Stimulated activated CD8-positive, alpha-beta memory T cell treated with anti-CD3 and anti-CD28 coated beads, Interleukin-15, amount 100 ng/mL, for 4 hours (primary cell): ENCODE measurements at places on chromosomes 13 and 19.

- no peak for DNase-seq
These were observed 6.7 kb downstream of the LNX2 start for GRCh38 chr13:27613628-27614027.

GRCh38 chr13:112994084-112994780 is 25.2 kb downstream of the MCF2L start:
- DNase-seq, result no peak

GRCh38 chr19:10808937-10809649 is 26.9 kb downstream of the TMED1 start:
- no peak for DNase-seq

- DNase-seq, result no peak
These were observed 32.5 kb downstream of the SPTBN4 start for GRCh38 chr19:40499320-40499719.

DNA sequence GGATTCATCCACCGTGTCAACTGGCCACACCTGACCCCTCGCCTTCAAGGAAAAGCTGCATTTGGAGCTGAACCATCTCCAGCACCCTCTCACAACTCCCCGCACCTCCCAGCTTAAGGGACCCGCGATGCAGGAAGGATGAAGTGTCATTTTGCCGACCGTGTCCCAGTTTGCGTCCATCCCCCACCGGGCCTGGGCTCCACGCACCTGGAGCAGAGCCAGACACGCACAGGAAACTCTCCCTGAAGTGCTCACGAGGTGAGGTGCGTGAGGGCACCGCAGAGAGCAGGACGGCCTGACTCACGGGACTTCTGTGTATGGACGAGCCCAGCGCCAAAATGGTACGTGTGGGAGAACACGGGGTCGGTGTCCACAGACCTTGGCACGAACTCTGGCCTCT is 7.2 kb downstream of the SHC2 start:
- no peak for DNase-seq
